ENCODE measurements at places on chromosomes 6 and 20. TPM values are rescaled to one million over a fixed set of nuclear protein-coding genes. Genes with fewer than 3 reads are reported as not detected.

- no peak for DNase-seq
These were observed 20.4 kb downstream of the ZNF337 start for GRCh38 chr20:25676164-25676809.

DNA sequence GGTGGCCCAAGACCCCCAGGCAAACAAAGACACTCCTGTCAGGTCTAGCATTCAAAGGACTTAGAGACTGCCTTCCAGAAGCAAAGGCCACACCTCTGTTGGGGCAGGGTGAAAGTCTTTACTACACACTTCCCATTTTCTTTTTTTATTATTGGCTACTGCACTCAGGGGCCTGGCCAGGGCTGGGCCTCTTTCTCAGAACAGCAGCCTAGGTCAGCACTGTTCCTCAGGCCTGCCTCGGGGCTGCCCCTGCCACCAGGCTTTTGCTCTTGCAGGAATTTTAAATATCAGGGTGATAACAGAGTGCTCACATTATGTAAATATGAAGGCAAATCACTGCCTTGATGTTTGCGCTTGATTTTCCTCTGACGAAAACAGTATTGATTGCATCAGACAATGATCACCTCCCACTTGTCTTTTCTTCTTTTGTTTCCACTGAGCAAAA lies 18.5 kb downstream of the GSTA4 start:
- DNase-seq: no peak

- no peak for DNase-seq
These were observed 31.8 kb downstream of the L3MBTL3 start for GRCh38 chr6:130050230-130050629.

DNA sequence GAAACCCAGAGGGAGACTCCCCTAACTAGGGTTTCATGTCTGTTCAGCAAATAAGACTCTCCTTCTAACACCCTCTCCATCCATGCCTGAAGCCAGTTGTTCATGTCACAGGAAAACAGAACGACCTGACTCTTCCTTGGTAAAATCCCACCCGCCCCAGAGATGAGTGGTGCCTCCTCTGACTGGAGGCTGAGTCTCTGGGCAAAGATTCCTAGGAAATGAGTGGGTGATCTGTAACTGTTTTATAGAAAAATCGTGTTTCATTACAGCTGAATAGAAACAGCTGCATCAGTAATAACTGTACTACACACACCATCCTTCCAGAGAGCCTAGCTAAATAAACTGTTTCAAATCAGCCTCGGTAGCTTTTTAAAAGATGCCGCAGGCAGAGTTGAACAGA lies 37.4 kb upstream of the MRPS10 start:
- no peak for DNase-seq

GRCh38 chr6:6005051-6006005 lies 1.4 kb downstream of the NRN1 start:
- DNase-seq: no peak

DNA sequence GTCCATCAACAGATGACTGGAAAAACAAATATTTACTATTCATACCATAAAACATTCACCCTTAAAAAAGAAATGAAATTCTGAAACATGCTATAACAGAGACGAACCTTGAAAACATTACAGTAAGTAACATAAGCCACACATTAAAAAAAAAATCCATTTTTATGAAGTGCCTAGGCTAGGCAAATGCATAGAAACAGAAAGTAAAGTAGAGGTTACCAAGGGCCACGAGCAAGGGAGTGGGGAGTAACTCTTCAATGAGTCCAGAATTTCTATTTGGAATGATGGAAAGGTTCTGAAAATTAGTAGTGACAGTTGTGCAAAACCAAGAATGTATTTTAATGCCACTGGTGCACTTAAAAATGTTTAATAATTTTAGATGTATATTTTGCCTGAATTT lies 47.7 kb downstream of the STAU1 start:
- no peak for DNase-seq

DNA sequence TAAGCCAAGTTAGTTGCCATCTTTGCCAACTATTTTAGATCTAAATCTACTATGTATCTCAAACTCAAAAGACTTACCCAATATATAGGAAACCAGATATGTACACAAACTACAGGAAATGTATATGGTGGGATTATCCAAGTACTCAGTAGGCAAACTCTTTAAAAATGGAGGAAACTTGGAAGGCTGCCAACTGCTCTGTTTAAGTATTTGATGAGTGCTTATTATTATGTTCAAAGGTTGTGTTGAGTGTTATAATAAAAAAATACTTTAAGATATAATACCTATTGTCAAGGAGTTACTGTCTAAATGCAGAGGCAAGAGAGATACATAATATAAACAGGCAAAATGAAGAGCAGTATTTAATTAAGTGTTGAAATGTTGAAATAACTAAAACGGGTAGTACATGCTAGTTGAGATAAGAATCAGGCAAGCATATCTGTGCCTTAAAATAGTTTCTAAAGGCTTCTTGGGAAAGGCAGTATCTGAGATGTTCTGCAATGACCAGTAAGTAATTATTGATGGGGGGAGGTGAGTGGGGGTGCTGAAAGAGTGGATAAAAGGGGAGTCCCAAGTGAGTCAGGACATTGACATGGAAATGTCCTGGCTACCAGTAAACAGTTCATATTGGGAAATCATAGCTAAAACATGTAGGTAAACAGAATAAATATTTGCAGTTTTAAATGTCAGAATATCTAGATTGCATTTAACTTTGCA lies 6.5 kb upstream of the DST start:
- no peak for DNase-seq

DNA sequence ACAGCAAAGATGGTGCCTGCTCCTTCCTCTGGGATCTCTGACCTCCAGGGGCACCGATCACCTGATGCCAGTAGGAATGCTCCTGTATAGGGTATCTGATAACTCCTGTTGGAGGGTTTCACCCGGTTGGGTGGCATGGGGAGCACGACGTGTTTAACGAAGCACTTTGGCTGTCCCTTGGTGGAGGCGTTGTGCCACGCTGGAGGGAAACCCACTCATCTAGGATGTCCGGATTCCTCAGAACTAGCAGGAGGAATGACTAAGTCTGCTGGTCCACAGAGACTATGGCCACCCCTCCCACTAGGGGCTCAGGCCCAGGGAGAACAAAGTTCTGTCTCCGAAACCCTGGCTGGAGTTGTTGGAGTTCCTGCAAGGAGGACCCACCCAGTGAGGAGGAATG lies 1624.4 kb downstream of the GRIK2 start:
- no peak for DNase-seq

SCRT2 gene
- total RNA-seq: not detected

WFDC5 gene
- total RNA-seq: not detected

PSORS1C1 gene
- total RNA-seq: 3.7 TPM

SYCP2 gene
- 1.1 TPM for total RNA-seq

PGC gene
- total RNA-seq: not detected

PAK5 gene
- total RNA-seq: under 0.01 TPM

Measured in dermis microvascular lymphatic vessel endothelial cell (primary cell).